T1000 (cell line): ENCODE measurements at places on chromosomes 5 and 9.

DNA sequence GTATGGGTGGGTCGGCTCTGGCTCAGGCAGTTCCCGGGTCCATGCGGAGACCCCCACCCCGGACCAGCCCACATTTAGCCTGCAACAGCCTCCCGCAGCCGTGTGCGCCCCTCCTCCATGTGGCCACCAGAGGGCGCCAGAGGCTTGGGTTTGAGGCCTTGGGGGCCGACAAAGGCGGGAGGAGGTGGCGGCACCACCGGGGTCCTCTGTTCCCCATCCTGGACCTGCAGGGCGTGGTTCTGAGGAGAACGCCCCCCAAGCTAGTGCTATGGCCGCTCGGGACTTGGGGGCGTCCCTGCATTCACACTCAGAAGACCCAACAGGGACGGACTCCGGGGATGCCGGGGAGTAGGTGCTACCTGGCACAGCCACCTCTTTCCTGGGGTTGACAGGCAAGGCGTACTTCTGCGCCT, 16.5 kb downstream of the ASS1 start:
- DNase-seq: peak; percentile 15

DNA sequence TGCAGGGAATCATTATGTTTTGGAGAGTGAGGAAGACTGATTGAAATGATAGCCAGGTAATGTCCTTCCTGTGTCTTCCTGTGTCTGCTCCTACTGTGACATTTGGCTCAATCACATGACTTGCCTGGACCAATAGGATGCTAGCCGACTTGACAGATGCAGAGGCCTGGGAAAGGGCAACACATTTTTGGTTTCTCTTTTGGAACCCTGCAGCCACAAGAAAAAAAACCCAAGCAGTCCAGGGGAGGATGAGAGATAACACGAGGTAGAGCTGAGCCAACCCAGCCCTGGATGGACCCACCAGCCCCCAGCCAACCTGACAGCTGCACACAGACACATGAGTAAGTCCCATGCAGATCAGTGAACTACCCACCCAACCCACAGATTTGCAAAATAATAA, 256.1 kb upstream of the SMARCA2 start:
- no peak for DNase-seq

GRCh38 chr5:142275496-142275895, 49.3 kb downstream of the SPRY4 start:
- DNase-seq: no peak

DNA sequence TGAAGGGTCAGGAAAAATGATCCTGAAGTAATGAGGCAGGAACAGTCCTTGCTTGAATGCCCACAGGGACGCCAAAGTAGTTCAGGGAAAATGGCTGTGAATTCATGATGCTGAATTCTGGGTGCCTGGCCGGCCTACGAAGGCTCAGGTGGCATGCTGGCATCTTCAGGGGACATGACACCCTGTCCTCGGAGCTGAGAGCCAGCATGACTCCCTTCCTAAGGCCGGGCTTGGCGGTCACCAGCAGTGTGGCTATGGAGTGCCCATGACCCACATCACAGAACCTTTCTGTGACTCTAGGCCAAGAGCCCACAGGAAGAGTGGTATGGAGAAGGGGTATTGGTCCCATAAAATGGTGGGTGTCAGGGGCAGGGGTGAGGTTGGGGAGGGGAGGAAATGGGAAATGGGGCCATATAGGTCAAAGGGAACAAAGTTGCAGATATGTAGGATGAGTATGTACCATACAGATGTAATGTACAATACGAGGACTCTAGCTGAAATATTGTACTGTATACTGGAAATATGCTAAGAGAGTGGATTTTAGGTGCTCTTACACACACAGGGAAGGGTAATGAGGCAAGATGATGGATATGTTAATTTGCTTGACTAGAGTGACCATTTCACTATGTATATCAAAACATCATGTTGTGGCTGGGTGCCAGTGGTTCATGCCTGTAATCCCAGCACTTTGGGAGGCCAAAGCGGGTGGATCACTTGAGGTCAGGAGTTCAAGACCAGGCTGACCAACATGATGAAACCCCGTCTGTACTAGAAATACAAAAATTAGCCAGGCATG, 202.8 kb upstream of the KLF9 start:
- no peak for DNase-seq

DNA sequence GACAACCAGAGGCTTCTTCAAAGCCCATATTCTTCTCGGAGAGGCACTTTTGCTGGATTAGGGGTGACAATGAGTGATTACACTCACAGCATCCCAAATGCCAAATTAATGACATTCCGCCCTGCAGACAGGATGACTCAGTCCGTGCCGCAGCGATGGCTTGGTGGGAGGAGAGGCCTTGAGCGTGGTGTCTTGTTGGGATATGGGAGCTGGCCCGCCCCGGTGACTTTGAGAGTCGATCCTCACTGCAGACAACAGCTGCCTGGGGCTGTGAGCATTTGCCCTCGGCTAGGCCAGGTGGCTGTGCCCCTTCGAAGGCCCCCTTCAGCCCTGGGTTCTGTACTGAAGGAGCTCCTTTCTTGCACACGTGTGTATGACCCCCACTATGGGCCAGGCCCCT, 29.8 kb downstream of the OLFM1 start:
- no peak for DNase-seq

DNA sequence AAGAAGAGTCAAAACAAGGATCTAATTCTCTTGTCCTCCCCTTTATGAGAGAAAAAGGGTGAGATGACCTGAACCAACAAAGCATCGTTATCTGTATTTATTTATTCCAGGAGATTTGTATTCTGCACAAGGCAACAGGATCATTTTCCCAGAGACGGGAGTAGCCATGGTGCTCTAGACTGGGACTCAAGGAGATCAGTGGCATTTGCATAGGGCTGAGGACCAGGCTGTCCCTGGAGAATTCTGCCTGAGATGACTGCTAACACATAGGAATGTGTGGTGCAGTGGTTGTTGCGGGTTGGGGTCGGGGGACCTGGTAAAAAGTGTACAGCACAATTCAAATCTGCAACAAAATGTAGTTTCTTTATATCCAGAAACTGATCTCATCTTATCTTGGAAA, 22.3 kb upstream of the ZNF474 start:
- DNase-seq: no peak

DNA sequence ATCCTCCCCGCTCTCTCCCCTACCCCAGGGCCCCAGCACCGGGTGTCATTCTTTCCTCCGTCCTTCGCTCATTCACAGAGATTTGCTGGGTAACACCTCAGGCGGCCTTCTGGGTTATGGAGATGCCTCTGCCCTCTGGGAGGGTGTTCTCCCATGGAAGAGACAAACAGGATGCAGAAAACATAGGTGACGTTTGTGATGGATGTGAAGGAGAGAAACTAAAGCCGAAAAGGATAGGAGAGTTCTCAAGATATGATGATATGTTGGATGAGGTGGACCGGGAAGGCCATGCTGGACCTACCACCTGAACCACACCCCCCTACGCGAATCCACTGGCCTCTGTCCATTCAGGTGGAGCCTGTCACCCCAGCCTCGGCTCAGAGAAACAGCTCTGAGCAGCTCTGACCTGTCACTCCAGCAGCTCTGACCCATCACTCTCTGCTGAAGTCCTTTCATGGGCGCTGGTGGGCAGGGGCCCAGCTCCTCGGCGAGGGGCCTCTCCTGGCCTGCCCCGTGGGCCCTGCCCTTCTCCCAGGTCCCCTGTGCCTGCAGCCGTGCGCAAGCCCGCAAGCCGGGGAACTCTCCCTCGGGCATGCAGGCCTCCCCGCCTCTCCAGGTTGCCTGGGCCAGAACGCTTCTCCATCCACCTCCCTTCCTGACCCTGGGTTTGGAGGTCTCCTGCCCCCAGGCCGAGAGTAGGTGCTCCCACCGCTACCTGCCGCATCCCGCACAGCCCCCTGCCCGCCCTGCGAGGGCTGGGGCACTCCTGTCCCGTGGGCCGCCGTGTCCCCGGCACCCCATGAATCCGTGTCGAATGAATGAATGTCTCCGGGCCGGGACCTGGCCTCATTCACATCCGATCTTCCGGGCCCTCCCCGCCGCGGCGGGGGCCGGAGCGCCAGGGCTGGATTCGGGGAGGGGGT, 717 bp upstream of the NCS1 start:
- DNase-seq: no peak

- no peak for DNase-seq
Measured at GRCh38 chr5:142420561-142421227, 95.9 kb upstream of the SPRY4 start.

DNA sequence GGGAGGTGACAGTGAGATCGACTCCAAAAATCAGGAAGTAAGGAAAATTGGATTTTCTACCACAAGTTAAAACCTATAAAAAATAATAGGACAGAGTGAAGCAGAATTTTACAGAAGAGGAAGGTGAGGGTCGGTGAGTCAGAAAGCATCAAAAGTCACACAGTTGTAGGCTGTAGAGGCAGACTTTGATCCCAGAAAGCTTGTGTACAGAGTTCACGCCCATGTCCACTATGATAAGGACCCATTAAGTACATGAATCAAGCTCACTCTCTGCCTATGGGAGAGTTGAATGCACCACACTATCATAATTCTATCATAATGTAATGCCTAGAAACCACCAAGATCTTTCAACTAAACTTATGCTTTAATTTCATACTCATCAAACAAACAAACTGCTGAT, 291.2 kb downstream of the PRELID2 start:
- no peak for DNase-seq

DNA sequence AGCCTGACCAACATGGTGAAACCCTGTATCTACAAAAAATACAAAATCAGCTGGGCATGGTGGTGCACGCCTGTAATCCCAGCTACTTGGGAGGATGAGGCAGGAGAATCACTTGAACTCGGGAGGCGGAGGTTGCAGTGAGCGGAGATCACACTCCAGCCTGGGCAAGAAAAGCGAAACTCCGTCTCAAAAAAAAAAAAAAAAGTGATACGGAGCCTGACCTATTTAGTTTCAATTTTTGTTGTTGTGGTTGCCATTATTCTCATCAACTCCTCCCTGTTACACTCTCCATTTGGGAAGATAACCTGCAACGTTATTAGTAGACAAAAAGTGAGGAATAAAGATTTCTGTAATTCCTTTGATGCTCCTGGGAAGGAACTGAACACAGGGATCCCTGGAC, 1.3 kb downstream of the STOM start:
- no peak for DNase-seq

GRCh38 chr9:93260263-93261066, 76.5 kb downstream of the WNK2 start:
- DNase-seq: no peak

GRCh38 chr9:6680797-6681146, 35.2 kb upstream of the GLDC start:
- DNase-seq: no peak

DNA sequence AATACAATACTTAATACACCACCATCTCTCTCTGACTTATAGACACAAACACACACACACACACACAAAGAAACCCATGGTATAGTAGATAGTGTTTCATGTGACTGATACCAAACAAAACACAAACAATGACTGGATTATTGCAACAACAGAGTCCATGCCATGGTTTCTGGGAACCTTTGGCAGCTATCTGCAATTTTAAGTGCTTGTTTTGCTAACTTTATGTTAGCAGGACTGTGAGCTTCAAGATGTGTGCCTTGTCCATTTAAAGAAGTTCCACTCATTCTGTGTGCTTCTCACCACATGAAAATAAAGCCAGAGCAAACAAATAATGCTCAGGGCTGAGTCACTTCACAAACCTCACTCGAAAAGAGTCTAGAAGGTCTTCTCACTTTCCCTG, 15.1 kb upstream of the LURAP1L start:
- DNase-seq: no peak

DNA sequence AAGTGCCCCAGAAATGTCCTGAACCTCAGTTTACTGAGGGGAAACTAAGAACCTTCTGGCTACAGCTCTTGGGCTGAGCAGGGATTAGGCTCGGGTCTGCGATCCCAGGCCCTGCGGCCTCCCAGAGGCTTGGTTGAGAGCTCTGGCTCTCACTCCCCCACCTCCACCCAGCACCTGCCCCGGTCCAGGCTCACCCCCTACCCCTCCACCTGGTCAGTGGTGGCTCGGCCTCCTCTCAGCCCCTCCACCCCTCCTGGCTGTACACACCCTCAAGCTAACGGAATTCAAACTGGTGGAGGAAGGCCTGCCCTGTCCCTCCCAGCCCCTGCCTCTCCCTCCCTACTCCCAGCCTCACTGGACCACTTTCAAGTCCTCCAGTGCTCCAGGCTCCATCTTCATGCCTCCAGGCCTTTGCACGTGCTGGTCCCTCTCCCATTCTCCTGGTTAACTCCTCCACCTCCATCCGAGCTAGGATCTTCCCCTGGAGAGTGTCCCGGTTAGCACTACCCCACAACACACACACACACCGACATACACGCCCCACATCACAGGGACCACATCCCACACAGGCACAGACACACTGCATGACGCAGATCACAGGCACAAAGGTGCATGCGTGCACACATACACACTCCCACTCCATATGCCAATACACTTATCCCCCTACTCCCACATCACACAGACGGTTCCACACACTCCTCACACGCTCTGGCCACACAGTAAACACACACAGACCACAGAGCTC, 130.9 kb downstream of the C9orf50 start:
- DNase-seq: no peak

DNA sequence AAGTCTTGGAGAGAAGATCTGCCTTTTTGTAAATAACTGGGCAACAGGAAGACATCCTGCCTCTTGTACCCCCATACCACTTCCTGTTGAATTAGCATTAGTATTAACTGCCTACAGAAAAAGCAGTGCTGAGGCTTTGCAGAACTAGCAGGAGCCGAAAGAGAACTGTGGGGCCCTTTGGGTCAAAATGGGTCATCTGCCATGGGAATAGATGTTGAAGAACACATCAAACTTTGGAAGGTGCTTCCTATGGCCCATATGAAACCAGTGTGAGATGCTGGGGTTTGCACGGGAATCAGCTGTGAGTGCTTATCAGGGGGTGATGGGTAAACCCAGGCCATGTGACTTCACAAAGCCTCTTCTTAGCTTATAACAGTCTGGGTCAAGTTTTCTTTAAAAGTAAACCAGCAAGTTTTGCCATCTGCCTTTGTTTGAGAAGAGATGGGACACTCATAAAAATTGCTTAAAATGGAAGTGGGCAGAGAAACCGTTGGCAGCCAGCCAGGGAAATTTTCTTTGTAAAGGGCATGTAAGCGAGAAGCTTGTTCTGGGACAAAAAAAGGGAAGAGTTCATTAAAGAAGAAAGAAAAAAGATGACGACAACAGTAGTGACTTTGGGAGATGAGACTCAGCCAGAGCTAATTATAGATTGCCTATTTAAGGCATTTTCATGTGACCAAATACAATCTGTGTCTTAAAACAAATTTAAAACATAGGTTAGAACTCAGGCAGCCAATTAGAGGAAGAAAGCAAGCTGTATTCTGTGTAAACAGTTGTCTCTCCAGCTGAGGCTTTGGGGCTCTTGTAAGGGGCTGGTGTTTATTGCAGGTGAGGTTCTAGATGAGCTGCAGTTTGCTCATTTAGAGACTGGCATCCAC, 4.4 kb downstream of the SLC25A25 start:
- DNase-seq: no peak

DNA sequence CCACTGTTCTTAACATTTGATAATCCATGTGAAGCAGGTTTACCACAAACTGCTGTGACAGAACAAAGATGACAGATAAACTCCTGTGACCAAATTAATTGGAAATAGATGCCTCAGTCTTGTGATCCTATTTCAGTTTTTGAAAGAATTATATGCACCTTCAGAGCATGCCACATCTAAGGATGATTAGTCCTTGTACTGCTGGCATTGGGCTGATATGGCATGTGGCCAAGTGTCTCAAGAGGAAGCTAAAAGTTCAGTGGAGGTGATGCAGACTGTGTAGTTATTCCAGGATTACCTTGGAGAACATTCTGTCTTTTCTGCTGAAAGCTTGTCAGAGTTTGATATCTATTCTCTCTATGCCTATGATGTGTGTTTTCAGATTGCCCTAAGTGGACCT, 314.4 kb upstream of the EFNA5 start:
- DNase-seq: peak; percentile 2
